Non-pigmented ciliary epithelial cell (primary cell): ENCODE measurements at places on chromosomes 16 and 17.

- DNase-seq, result no peak
Measured at GRCh38 chr17:60971515-60972369, 294.1 kb downstream of the BCAS3 start.

DNA sequence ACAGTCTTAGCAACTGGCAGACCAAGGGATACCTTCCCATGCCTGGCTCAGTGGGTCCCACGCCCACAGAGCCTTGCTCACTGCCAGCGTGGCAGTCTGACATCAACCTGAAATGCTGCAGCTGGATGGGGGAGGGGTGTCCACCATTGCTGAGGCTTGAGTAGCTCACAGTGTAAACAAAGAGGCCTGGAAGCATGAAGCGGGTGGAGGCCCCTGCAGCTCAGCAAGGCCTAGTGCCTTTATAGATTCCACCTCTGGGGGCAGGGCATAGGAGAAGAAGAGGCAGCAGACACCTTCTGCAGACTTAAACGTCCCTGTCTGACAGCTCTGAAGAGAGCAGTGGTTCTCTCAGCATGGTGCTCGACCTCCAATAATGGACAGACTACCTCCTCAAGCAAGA is 263.2 kb downstream of the KIF2B start:
- DNase-seq, result no peak

DNA sequence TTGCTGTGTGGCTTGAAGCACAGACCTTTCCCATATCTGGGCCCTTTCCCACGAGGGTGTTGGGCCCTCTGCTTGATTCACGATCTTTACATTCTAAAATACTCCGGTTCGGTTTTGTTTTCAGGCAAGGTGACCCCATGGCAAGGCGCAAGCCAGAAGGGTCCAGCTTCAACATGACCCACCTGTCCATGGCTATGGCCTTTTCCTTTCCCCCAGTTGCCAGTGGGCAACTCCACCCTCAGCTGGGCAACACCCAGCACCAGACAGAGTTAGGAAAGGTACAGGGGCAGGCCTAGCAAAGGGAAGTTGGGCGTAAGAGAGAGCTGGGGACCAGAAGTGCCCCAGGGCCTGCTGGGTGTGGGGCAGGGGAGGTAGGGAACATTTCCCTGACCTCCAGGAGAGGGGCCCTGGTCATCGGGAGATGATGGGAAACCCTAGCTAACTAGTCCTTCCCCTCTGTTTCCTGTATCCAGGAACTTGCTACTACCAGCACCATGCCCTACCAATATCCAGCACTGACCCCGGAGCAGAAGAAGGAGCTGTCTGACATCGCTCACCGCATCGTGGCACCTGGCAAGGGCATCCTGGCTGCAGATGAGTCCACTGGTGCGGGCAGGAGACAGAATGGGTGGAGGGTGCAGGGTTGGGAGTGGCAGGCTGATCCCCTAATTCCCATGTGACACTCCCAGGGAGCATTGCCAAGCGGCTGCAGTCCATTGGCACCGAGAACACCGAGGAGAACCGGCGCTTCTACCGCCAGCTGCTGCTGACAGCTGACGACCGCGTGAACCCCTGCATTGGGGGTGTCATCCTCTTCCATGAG is 1.4 kb downstream of the ALDOA start:
- DNase-seq, result no peak

DNA sequence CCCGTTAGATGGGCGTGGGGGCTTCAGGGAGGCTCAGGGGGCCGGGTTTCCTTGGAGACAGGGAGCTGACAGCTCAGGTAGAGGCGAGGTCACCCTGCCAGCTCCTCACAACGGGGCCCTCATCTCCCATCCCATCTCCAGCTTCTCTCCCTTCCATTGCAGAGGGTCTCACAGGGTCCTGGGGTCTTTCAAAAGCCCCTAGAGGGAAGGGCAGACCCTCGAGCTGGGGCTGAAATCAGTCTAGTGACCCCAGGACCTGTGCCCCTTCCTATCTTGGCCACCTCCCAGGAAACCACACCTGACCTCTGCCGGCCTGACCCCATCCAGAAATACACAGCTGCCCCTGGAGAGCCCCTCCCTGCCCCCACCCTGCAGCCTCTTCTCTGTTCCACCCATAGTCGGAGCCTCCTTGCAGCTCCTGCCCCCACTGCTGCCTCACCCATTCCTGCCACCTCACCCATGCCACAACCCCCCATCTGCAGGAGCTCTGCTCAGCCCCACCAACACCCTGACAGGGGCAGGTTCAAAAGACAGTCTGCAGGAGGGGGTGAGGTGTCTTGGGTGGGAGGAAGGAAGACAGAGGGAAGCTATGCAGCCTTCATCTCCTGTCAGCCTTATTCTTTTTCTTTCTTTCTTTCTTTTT is 23.4 kb downstream of the PIK3R5 start:
- no peak for DNase-seq

DNA sequence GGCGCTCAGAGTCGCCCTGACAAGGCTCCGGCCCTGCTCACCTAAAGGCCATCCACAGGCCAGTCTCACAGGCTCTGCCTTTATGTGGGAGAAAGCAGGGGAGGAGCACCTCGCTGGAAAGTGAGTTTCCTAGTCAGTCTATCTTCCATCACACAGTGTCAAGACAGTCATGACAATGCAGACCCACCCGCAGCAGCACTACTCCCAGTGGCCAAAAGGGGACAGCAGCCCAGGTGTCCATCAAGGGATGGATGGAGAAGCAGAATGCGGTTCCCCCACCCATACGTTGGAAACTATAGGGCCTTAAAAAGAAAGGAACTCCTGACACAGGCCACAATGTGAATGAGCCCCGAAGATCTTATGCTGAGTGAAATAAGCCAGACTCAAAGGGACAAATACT is 226.8 kb downstream of the ENGASE start:
- no peak for DNase-seq

DNA sequence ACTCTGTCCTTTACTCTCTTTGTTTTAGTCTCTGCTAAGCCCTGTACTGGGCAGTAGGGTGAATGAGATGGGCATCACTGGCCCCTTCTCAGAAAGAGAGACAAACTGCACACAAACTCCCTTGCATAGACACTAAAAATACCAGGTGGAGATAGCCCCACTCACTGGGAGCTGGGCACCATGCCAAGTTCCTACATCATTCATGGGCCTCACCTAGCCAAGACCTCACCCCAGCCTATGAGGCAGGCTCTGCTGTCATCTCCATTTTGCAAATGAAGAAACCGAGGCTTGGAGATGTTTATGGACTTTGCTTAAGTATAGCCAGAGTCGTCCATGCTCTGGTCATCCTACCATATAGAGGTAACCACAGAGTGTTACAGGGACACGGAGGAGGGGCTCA is 499.8 kb upstream of the CDH11 start:
- no peak for DNase-seq

GRCh38 chr17:9519583-9520272 is 55.9 kb downstream of the STX8 start:
- DNase-seq, result no peak

DNA sequence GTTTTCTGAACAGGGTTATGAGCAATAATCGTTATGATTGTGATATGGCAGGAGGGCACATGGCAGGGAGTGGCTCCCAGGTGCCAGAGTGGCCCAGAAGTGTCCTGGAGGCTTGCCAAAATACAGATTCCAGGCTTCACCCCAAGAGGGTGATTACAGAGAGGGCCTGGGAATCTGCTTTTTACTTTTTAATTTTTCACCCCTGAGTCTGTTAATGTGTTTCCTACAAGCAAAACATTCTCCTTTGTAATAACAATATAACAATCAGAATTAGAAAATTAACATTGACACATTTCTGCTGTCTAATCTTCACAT is 212.4 kb downstream of the SNX29 start:
- no peak for DNase-seq

GRCh38 chr17:6509031-6509771 is 47.2 kb downstream of the PITPNM3 start:
- no peak for DNase-seq

GRCh38 chr17:80377798-80378197 is 37.2 kb upstream of the ENDOV start:
- DNase-seq, result no peak

DNA sequence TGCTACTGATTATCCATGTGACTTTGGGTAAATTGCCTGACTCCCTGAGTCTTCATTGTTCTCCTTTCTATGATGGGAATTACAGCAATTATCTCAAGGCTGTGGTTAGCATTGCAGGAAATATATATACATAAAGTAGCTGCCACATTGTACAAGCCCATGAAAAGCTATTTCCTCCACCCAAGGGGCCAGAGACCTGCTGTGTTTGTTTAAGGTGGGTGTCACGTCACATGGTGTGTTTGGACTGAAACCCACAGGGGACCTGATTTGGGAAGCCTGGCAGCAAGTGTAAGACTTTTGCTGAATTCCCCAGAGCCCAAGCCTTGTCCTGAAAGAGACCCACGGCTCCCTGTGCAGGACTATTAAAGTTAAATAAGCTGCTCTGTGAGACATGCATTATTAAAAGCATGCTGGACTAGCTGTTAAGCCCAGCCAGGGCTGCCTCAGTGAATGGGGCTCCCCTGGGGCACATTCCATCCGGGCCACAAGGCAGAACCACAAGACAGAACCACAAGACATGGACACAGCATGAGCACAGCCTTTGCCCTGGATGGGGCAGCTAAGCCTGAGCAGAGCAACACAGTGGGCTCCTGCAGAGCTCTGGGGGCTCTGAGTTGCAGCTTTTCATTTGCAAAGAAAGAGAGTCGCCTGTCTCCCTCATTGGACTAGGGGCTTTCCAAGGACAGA is 148.9 kb downstream of the SPACA3 start:
- DNase-seq, result no peak

- DNase-seq, result no peak
Measured at GRCh38 chr17:40553694-40554534, 11.4 kb downstream of the CCR7 start.

DNA sequence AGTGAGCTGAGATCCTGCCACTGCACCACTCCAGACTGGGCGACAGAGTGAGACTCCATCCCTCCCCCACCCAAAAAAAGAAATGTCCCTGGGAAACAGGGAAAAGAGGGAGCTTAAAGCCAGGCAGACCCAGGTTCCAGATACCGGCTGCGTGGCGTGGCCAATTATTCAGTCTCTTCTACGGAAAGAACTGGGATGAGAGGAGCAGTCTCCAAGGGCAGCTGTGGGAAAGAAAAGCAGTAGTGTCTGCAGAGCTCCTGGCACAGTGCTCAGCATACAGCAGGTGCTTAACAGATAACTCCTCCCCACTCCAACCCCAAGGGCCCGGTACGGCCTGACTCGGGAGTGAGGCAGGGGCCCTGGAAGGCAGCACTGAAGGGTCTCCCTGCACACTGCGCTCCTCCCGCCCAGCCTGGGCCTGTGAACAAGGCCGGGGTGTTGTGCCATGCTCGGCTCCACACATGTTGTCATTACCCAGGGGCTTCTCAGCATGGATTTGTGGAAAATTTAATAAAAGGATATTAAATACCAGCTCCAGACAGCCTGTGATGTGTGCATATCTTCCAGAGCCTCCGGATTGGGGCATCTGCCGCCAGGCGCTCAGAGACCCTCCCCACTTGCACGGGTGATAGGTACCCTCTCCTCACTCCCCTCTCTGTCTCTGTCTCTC is 17.6 kb upstream of the SPPL2C start:
- DNase-seq, result no peak

GRCh38 chr16:25771812-25772568 is 80.2 kb downstream of the HS3ST4 start:
- DNase-seq, result no peak

DNA sequence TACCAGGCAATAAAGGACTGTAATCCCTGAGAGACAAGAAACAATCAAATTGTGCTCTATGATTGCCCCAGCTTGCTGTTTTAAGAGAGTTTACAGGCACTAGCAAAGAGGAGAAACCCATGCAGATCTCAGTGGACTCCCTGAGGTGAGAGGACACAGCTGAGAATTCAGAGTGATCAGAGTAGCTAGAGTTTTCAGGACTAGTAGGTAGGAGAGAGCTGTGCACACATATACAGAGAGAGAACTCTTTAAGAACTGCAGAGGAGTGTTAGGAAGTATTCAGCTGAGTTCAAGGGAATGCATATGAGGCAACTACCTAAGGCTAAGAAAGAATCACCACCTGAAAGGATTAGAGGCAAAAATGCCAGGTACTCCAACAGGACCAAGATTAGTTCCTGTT is 904.8 kb downstream of the CDH8 start:
- no peak for DNase-seq

DNA sequence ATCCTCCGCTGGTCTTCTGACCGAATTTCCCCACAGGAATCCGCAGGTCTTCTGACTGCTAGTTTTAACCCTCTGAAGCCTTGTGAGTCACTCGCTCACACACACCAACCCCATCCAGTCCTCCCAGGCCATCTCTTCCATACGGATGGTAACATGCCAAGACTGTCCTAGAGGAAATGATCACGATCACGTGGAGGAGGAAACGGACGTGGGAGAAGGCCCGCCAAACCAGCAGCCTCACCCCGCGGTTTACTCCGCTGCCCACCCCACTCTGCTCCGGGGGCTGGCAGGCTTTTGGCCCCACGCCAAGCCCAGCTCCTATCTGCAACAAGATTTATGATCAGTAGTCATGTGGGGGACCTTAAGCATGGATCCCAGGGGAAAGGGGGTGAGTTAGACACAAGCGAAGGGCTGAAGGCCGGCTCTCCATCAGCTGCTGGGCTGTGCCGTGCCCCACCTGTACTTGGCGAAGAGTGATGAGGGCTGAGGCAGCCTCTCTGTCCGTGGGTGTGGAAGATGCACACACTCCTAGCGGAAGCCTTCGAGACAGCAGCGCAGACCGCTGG is 1.5 kb upstream of the FAAP100 start:
- DNase-seq, result peak; percentile 88

DNA sequence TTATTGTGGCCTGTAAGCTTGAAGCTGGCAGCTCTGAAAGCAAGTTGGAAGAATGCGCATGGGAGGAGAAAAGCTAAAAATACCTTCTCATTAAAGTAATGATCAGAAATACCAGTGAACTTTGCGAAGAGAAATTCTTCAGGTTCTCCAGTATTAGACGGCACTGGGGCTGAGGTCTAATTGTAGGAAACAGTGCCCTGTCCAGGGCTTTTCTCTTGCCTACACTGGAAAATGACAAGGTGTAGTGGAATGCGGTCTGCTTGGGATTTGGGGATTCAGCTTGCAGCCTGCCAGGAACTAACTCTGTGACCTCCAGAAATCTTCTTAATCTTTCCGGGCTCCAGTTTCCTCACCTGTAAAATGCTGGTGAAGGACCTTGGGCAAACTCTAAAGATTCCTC is 53.3 kb upstream of the KCNJ16 start:
- DNase-seq, result no peak

DNA sequence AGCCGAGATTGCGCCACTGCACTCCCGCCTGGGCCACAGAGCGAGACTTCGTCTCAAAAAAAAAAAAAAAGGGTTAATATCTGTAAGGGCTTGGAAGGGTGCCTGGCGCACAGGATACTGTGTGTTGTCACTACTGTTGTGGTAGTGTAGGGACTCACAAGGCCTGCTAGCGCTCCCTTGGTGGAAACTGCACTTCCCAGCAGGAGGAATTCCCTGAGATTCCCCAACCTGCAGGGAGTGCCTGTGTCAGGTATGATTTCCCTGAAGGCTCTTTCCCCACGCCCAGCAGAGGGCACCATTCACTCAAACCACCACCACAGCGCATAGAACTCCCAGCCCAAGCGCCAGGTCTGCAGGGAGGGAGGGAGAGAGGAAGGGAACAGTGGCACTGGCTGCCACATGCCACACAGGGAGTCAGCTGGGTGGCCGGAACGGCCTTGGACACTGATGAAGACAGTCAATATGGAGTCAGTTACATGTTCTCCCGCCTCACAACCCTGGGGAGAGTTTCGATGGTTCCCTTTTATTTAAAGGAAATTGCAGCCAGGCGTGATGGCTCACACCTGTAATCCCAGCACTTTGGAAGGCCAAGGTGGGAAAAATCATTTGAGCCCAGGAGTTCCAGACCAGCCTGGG is 32.7 kb upstream of the CDH1 start:
- DNase-seq, result peak; percentile 11

GRCh38 chr16:997440-998051 is 16.0 kb downstream of the SOX8 start:
- no peak for DNase-seq
